NCI-H69 (cell line): ENCODE measurements at places on chromosomes 13 and 19.
A peak's percentile ranks its signal among the peaks of the same experiment; 100 is the strongest.

DNA sequence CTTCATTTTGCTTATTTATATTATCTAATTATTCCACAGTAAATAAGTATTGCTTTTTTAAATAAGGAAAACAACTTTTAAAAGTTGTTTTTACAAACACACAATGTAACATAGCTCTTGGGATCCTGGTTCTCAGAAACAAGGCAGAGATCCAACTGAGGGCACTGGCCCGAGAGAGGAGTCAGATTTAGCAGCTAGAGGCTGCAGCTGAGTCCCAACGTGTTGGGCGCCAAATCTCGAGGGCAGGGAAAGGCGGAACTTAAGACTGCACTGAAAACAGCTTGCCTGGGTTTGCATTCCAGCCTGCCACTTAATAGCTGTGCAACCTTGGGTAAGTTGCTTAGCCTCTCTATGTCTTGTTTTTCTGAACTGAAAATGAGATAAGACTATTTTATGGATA is 16.4 kb upstream of the WASF3 start:
- no peak for DNase-seq

DNA sequence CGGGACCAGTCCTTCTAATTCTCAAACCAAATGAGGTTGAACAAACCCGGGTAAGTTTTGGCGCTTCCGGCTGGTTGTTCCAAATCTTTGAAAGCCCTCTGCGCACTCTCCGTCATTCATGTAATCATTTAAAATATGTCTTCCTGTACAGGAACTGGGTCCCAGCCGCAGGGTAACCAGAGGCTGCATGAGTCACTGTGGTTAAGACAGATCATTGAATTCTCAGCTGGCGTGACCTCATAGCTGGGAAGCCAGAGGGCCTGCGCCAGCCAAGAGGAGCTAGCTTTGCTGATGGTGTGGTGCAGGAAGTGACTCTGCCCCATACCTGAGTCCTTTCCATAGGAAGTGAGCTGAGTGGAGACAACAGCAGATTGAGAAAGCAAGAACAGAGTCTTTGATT is 135.2 kb downstream of the TSHZ3 start:
- no peak for DNase-seq

GRCh38 chr13:49938314-49938713 is 2.2 kb upstream of the SPRYD7 start:
- DNase-seq = peak; percentile 28

- peak; percentile 1 for DNase-seq
These were observed 1.7 kb upstream of the MTMR6 start for GRCh38 chr13:25288966-25289365.

GRCh38 chr19:42606660-42607351 is 12.1 kb upstream of the CEACAM8 start:
- DNase-seq = peak; percentile 65

DNA sequence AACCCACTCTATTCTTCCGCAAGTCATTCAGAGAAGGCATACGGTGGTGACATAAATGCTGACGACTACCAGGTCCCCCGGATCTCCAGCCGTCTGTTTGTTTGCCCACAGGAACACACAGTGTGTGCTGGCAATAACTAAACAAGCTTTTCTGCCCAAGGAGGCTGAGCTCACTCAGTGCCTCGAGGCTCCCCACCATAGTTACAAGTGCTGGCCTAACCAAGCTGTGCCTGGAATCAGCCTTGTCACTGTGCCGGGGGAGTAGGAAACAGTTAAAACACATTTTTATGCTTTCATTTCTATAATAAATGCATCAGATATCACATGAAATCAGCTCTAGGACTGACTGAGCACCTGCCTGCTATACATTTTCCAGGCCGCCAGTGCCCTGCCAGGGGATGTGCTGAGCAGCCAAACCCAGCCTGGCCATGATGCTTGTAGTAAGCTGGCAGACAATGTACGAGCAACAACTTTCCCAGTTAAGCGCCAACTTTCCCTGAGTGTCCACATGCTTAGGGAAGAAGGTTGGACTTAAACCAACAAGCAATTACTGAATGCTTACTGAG is 28.1 kb downstream of the BRD4 start:
- peak; percentile 25 for DNase-seq

- DNase-seq = peak; percentile 83
These were observed 154.1 kb downstream of the OLFM4 start for GRCh38 chr13:53182724-53183123.

- DNase-seq = no peak
These were observed 27.7 kb upstream of the EPHX3 start for GRCh38 chr19:15259907-15260306.

- no peak for DNase-seq
These were observed 403.1 kb downstream of the SPRY2 start for GRCh38 chr13:79937771-79938216.

GRCh38 chr19:39444598-39445195 is 685 bp upstream of the SUPT5H start:
- peak; percentile 50 for DNase-seq

GRCh38 chr19:38831142-38831605 is 420 bp downstream of the ECH1 start:
- DNase-seq = peak; percentile 57

DNA sequence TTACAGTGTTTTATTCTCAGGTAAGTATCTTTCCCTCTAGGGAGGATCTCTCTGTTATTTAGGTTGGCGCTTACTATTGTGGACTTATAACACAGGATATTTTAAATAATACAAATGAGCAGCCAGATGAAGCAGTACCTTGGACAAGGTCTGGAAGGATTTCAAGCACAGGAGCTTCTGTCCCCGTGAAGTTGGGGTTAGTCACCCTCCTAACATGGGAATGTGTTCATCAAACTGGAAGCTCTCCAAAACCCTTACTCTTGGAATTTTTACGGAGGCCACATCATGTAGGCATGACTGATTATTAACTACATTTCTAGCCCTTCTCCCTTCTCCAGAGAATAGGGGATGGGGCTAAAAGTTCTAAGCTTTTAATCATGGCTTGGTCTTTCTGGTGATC is 38.3 kb upstream of the SPRY2 start:
- DNase-seq = no peak

GRCh38 chr13:40187324-40187795 is 479.1 kb downstream of the FOXO1 start:
- no peak for DNase-seq

DNA sequence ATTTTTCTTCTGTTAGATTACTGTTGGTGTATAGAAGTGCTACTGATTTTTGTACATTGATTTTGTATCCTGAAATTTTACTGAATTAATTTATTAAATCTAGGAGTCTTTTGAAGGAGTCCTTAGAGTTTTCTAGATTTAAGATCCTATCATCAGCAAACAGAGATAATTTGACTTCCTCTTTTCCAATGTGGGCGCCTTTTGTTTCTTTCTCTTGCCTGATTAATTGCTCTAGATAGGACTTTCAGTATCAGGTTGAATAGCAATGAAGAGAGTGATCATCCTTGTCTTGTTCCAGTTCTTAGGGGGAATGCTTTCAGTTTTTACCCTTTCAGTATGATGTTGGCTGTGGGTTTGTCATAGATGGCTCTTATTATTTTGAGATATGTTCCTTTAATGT is 5.6 kb upstream of the CD33 start:
- no peak for DNase-seq

DNA sequence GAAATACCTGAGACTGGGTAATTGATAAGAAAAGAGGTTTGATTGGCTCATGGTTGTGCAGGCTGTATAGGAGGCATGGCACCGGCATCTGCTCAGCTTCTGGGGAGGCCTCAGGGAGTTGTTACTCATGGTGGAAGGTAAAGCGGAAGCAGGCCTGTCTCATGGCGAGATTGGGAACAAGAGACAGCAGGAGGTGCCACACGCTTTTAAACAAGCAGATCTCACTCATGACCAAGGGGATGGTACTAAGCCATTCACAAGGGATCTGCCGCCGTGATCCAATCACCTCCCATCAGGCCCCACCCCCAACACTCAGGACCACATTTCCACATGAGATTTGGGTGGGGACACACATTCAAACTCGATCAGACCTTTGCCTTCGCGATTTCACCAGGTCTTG is 86.2 kb downstream of the ANKRD10 start:
- DNase-seq = no peak

DNA sequence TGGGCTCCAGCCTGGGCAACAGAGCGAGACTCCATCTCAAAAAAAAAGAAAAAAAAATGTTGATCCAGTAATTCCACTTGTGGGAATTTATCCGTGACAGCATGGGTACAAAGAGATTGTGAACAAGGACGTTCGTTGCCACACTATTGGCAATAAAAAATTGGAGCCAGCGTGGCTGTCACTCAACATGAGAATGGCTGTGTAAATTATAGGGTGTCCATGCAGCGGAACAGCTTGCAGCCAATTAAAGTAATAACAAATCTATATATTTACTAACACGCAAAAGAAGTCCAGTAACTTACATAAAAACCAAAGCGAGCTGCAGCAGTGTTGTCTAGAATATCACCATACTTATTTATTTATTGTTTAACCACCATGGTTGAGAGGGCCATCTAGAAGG is 19.3 kb downstream of the DPF1 start:
- peak; percentile 96 for DNase-seq

- DNase-seq = no peak
These were observed 22.3 kb downstream of the TEX29 start for GRCh38 chr13:111342721-111343120.

GRCh38 chr19:1811942-1812425 is at the start of gene ATP8B3:
ATP8B3 (minus strand) TSS chr19:1812276; CDS start chr19:1811736, 540 bp downstream.
- DNase-seq = no peak

GRCh38 chr13:57716295-57716694 is 84.8 kb downstream of the PCDH17 start:
- DNase-seq = peak; percentile 17

GRCh38 chr19:49677231-49677900 is at the start of gene PRMT1:
PRMT1 (plus strand) TSS chr19:49677271; CDS start chr19:49677281, 10 bp downstream.
- DNase-seq = peak; percentile 90

DNA sequence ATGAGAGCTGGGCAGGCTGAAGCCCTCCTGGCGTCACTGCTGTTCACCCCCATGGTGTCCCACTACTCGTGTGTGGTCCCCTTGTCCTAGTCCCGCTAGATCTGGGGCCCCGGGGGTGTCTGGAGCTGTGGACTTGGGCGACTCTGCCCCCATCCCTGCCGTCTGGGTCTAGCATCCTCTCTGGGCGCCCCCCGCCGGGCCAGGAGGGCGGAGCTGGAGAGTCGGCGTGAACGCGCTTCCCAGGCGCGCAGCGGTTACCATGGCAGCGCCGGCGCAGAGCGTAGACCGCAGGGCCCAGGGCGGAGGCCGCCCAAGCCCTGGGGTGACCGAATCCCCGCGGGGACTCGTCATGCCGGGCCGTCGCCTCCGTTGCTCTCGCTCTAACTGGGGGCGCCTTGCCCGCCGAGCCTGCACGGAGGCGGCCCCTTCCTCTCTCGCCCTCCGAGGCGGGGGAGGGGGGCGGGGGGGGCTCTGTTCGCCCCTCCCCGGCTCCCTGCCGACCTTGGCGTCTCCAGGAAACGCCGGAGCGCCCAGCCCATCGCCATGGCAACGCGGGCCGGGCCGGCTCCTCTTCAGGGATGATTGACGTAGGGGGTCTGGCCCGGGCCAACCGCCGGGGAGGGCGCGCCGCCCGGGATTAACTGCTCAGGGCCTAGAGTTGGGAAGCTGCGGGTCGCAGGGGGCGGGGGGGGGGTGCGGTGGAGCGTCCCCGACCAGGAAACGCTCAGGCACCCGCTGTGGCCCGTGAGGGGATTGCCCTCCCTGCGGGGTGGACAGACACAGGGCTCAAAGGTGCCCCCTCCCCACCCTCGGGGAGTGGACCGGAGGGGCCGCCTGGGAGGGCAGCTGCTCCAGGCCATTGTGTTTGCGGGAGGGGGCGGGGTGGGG is 8.9 kb downstream of the ISYNA1 start:
- peak; percentile 98 for DNase-seq

DNA sequence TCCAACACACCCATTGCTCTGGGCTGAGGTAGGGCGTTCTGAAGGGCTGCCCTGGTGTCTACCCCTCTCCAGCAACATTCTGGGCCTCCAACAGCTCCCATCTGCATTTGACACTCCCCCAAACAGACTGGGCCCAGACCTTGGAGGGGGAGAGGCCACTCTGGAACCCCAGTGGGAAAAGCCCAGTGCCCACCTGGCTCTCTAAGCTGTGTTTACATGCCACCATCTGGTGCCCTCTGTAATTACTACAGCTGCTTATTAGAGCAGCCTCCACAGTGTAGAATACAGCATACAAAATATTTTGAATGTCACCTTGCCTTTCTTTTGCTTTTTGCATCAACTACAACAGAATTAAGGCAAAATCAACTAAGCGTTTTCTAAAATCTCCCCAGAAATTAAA is 35.8 kb upstream of the TM9SF2 start:
- peak; percentile 98 for DNase-seq

DNA sequence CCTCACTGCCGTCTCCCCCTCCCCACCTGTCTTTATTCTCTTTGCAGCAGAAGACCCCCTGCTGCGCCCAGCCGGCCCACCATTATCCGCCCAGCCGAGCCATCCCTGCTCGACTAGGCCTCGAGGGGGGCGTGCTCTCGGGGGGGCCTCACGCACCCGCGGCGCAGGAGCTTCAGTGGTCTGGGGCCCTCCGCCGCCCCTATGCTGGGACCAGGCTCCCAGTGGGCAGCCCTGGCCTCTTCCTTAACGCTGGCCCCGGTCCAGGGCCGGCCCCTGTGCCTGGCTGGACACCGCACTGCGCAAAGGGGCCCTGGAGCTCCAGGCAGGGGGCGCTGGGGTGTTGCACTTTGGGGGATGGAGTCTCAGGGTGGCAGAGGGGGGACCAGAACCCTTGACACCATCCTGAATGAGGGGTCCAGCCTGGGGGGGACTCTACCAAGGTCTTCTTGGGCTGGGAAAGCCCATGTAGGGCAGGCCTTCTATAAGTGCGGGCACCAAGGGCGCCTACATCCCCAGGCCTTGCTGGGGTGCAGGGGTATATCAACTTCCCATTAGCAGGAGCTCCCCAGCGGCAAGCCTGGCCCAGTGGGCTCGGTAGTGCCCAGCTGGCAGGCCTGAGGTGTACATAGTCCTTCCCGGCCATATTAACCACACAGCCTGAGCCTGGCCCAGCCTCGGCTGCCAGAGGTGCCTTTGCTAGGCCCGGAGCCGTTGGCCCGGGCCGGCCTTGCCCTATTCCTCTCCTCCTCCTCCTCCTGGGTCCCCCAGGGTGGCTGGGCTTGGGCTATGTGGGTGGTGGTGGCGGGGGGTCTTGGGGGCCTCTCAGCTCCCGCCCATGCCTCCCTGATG is 4.9 kb downstream of the TMED1 start:
- no peak for DNase-seq

DNA sequence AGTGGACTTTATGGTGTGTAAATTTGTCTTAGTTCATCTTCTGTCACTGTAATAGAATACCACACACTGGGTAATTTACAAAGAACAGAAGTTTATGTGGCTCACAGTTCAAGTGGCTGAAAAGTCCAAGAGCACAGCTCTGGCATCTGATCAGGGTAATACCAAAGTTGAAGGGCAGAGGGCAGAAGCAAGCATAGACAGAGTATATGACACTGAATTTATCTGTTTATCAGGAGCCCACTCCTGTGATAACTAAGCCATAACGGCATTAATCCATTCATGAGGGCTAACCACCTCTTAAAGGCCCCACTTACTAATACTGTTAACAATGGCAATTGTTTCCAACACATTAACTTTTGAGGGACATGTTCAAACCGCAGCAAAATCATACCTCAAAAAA is 4.0 kb upstream of the RFXAP start:
- DNase-seq = peak; percentile 12

- DNase-seq = peak; percentile 62
These were observed at the start of gene CRB3 for GRCh38 chr19:6464070-6464873. CRB3 (plus strand) TSS chr19:6464271; CDS start chr19:6464702, 431 bp downstream.
